ENCODE measurements at places on chromosomes 16 and 17. TPM values are rescaled to one million over a fixed set of nuclear protein-coding genes. Genes with fewer than 3 reads are reported as not detected.

The NDRG4 gene
- total RNA-seq: 37.5 TPM

- no peak for DNase-seq
Measured at GRCh38 chr17:61967729-61968128, 39.9 kb upstream of the INTS2 start.

- no peak for DNase-seq
Measured at GRCh38 chr17:82349287-82349701, 9.8 kb upstream of the TEX19 start.

GRCh38 chr16:85288869-85289660, 176.8 kb upstream of the CIBAR2 start:
- DNase-seq: no peak

DNA sequence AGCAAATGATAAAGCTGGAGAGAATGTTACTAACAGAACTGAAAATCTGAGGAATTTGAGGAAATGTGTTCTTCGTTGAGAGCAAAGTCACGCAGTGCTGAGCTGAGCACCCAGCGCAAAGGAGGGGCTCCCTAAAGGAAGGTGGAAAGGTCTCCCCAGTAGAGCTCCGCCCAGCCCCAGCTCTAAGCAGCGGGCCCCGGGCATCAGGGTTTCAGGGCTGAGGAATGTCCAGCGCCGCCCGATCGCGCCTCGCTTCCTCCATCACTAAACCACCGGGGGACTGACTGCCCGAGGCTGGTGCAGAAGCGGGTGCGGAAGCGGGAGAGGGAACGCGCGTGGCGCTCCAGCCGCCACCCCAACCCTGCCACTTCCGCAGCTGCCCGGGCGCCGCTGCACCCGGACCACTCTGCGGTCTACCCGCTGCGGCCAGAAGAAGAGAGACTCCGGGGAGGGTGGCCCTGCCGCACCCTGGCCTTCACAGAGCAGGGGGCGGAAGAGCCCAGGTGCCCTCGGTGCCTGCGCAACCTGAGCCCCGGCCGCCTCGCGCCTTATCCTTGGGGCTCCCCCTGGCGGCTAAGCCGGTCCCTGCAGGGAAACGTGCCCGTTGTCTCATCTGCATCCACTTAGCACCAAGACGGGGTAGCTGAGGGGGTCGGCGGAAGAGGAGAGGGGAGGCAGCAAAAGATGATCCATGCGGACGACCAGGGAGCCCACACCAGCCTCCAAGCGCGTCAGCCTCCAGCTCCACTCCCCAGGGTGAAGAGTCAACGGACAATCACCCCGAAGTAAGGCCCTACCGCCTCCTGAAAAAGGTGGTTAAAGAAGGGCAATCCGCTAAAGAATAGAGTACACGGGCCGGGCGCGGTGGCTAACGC, 12.4 kb upstream of the GUCY2D start:
- DNase-seq: peak; percentile 96

DNA sequence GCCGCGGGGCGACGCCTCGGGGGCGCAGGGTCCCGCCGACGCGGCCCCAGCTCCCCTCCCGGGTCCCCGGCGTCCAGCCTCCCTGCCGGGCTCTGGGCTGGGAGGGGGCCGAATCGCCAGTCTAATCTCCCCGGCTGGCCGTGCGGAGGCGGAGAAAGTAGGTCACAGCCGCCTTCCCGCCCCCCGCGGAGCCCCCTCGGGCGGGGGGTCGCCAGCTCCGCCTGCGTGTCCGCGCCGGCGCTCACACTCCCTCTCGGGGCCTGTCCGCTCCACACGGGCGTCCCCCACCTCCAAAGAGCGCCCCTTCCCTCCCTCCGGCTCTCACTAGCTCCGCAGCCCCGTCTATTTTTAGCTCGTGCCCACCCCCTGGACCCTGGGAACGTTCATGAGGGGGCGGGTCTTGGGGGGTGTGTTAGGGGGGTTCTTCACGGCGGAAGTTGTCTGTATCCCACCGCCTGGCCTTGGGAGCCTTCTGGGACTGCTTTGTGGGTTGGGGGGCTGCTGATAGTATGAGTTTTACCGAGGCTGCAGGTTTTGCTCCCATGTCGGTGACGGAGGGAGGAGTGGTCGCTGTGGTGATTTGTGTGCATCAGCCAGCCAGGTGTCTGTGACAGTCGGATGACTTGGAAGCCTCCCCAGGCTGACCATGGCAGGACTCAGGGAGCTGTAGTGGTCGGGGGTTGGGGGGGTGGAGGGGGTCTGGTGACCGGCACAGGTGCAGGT, 1.1 kb downstream of the ATP1B2 start:
- no peak for DNase-seq

DNA sequence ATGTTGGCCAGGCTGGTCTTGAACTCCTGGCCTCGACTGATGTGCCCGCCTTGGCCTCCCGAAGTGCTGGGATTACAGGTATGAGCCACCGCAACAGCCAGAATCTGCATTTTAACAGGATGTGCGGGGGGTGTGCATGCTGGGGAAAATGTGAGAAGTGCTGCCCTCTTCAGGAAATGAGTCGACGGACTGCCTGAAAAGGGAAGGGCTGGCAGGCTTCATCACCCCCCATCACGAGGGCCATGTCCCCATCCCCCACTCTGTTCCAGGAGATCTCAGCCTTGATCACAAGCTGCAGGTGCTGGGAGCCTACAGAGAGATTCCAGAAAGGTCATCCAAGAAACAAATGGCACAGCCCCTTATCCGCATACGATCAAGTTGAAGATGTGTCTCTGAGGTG, 195.3 kb upstream of the RPL38 start:
- no peak for DNase-seq
